ENCODE measurements at places on chromosomes 13 and 19.

DNA sequence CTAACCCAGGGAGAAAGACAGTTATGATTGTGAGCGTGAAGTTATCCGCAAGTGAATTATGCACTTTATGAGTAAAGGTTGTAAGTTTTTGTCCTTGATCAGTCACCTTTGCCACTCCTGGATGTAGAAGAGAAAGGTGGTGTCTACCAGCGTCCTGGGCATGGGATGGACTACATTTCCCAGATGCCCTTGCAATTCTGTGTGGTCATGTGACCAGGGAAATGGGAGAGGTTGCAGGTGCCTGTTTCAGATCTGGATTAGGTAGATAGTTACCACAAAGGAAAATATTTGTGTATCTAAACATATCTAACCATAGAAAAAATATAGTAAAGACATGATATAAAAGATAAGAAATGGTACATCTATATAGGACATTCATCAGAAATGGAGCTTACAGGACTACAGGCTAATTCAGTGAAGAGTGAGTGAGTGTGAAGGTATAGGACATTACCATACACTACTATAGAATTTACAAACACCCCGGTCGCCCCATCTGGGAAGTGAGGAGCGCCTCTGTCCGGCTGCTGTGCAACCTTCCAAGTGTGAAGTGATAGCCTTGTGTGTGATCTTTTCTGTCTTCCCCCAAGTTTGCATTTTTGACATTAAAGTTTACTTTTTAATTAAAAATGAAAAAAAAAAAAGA is 51.6 kb upstream of the CACNA1A start:
- no peak for DNase-seq

- DNase-seq: no peak
Measured at GRCh38 chr19:15776991-15777970, 10.2 kb upstream of the OR10H5 start.

DNA sequence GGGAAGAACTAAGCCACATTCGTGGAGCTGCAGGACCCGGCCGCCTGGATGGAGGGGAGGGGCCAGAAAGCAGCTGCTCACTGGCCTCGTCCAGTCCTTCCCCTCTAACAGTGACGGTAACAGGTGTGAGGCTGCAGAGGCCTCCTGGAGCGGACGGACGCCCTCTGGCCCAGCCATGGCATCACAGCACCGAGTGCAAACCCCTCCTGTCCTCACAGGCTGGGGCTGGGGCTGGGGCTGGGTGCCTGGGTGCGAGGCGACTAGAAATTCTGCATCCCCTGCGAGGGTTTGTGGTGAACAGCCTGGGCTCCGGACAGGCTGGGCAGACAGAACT is 3.6 kb downstream of the MICOS13 start:
- no peak for DNase-seq

- DNase-seq: no peak
Measured at GRCh38 chr19:8371011-8371804, 7.3 kb downstream of the ANGPTL4 start.

- DNase-seq: no peak
Measured at GRCh38 chr19:6238643-6239281, 41.0 kb downstream of the MLLT1 start.

DNA sequence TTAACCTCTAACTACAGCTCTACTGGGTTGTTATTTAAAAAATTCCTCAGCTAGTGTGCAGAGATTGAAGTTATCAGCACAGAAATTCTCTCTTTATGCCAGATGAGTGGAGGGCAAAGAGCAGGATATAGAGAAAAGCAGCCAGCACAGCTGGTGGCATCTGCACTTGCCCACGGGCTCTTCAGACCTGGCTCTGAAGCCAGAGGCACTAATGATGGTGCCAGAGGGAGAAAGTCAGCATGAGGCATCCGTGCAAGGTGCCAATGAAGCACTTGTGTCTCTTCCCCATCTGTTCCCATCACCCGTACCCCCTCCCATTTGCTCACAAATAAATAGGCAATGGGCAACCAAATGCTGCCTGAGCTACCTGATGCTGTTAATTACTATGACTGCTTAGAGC is 138.9 kb downstream of the OLFM4 start:
- no peak for DNase-seq

DNA sequence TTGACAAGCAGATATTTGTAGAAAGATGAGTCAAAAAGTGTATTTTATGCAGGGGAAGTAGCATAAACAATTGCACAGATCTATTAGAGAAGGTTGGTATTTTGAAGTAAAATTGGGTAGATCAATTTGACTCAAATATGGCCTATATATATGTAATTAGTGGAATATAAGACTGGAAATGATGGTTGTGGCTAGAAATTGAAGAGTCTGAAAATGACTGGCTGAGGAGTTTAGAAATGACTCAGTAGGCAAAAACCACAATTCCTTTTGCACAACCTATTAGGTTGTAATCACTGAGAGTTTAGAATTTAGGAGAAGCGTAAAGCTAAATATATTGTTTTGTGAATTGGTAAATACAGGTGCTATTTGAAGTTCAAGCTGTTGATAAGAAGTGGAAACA is 622.6 kb upstream of the PCDH20 start:
- no peak for DNase-seq

- DNase-seq: no peak
Measured at GRCh38 chr13:75102001-75102716, 379.8 kb downstream of the TBC1D4 start.

DNA sequence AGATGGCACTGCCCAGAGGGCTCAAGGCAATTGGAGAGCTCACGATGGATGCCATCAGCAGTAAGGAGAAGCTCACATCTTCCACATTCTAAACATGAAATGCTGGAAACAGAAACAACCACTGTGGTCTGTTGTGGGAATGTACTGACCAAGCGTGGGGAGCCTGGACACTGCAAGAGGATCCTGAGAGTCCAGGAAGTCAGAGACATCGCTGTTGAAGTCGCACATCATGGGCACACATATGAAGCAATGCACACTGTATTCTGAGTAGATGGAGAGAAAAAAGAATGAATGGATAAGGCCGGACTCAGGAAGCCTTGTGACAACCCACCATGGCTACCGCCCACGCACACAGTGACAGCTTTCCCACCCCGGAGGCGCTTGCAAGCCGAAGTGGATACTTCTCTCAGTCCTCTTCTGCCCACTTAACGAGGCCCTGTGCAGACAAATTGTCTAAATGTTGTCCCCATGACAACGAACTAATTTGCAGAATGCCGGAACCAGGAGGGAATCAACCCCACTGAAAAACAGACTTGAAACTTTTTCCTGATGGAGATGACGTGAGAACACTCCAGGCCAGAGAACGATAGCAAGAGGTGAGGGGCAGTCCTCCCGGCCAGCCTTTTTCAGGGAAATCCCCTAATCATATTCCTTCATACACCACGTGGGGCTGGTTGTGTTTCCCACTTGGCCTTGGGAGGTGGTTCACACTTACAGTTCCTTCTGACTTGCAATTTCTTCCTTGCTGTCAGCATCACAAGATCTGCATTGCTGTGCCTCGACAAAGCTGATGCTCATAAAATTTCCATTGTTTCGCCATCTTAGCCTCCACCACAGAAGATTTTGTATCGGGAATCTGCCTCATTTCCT is 109.6 kb upstream of the SERP2 start:
- DNase-seq: no peak

DNA sequence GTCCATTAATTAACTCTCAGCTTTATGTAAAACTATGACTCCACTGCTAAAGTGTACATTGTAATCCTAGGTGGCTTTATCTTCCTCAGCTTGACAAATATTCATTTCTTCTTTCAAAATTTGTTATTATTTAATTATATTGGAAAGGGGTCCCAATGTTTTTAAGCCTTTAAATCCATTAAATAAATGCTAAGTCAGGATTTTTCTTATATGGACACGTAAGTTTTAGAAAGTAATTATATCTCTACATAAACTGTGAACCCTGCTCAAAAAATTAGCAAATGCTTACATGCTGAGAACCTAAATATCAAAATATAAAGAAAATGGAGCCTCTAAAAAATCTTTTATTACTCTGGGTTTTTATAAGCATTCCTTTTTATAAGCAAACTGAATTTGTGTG is 78.2 kb upstream of the MIR17HG start:
- DNase-seq: no peak

DNA sequence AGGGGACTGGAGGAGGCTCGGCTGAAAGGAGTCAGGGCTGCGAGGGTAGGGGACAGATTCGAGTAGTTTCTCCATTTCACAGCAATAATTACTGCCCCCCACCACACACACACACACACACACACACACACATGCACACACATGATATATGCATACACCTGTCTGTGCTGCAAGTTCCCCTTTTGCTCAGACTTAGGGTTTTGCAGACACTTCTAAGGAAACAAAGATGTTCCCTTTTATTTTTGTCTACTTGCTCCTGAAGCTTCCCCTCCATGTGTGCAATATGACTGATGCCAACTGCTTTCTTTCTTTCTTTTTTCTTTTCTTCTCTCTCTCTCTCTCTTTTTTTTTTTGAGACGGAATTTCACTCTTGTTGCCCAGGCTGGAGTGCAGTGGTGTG is 13.4 kb downstream of the MBD3L2B start:
- DNase-seq: no peak

- DNase-seq: peak; percentile 31
Measured at GRCh38 chr19:35404879-35405622, 34.2 kb downstream of the GPR42 start.

DNA sequence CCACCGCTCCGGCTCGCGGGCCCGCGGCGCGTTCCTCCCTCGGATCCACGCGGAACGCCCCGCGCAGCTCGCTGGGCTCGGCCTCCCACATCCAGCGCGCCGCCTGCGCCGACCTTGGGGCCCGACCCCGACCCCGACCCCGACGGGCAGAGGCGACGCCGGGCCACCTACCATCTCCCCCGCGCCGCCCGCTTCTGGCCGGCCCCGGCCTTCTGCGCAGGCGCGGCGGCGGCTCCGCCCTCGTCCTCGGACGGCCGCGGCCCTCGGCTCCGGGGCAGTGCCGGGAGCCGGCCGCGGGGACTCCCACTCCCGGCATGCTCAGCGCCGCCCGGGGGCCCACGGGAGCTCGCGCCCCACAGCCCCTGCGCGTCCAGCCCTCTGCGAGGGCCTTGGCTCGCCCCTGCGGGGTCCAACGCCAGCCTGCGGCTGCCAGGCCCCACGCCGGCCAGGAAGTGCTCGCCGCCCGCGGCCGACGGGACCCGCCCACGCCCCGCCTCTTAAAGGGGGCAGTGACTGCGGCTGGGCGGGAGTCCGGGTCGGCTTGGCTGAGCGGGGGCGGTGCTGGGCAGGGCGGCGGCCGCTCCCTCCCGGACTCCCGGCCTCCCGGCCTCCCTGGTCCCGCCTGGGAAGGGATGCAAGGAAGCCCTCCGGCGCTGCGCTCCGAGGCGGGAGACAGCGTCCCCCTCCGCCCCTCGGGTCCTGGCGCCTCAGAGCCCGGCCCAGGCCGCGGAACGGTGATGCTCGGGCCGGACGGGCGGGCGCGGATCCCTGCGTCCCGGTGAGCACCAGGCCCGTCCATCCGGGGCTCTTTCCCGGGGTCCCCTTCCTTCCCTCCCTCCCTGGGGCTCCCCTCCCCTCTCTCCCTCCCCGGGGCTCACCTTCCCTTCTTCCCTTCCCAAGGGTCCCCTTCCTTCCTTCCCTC is at the start of gene DCUN1D2:
Gene DCUN1D2 (minus strand): TSS at position 216 of the 922 bp plus-strand sequence. CDS start 42 bp downstream, at position 174.
- DNase-seq: peak; percentile 83

GRCh38 chr19:4149518-4150288 is 3.7 kb upstream of the CREB3L3 start:
- DNase-seq: no peak

GRCh38 chr19:27673986-27674385 is 1539.0 kb downstream of the UQCRFS1 start:
- DNase-seq: no peak

- no peak for DNase-seq
Measured at GRCh38 chr19:16371540-16371986, 46.9 kb downstream of the KLF2 start.

DNA sequence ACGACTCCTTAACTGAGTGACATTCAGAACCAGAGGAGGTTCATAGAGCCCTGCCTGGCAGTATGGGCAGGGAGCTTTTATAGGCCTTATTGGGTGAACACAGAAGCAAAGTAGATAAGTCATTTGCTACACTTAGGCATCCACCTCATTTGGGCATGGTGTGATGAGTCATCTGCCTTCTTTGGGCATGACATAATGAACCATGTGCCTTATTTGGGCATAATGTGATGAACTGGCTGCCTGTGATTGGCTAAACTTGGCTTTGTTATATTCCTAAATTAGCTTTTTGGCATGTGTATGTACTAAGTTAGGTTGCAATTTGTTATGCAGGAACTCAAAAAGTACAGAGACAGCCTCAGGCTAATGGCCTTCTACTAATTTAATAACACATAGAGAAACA is 2210.2 kb upstream of the PCDH20 start:
- no peak for DNase-seq

DNA sequence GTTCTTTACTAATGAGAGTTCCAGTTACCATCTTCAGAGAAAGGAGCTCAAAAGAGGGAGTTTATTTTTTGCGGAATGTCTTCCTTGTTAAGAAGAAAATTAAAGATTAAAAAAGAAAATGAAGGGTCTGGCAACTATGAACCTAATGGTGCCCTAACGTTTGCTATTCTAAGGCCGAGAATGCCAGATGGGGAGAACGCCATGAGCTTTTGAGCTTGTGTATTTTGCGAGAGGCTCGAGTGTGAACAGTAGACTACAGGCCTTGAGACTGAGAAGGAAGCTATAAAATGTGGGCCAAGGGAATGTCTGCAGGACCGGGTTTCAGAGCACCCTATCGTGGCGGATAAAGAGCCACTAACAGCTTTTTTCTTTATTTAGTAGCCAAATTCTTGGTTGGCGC is 6.7 kb downstream of the FGF14 start:
- no peak for DNase-seq

GRCh38 chr13:31433207-31433606 is 233.4 kb downstream of the B3GLCT start:
- no peak for DNase-seq

DNA sequence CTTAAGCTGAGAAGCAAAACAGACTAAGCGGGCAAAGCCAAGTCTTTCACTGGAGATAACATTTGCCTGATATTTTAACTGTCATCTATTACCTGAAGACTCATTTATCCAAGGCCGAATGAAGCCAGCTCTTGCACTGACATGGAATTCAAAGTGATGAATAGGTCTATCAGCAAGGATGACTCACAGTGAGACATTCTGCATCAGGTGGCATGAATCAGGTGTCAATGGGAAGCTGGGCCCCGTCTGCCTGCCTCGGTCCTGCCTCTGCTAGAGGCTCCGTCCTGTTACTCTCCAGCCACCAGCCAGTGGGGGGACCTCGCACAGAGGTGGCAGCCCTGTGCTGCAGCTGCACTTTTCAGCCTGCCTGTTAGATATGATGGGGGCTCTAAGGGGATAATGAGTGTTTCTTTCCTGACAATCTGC is 23.5 kb downstream of the STARD13 start:
- DNase-seq: no peak

- no peak for DNase-seq
Measured at GRCh38 chr13:33723365-33723764, 94.6 kb upstream of the RFC3 start.

DNA sequence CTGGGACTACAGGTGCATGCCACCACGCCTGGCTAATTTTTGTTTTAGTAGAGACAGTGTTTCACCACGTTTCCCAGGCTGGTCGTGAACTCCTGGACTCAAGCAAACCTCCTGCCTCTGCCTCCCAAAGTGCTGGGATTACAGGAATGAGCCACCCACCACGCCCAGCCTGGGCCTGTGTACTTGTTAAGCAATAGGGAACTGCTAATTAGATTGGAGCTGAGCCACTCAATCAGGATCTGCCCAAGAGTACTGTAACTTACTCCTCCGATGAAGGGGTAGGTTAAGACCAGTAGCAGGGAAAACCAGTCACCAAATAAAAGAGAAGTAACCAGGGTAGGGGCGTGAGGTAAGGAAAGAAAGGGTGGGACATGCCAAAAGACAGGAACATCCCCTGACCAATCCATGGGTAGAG is 2.3 kb downstream of the DDX39A start:
- no peak for DNase-seq

GRCh38 chr13:73957889-73958288 is 176.3 kb downstream of the KLF12 start:
- no peak for DNase-seq

- no peak for DNase-seq
Measured at GRCh38 chr19:8109890-8110662, 39.3 kb downstream of the FBN3 start.

Data from amniotic stem cell (primary cell).